Activated CD8-positive, alpha-beta T cell treated with anti-CD3 and anti-CD28 coated beads, Interleukin-2, amount 10 ng/mL, durations not matched to agents 7 days and 5 days (primary cell): ENCODE measurements at places on chromosomes 11 and 22. TPM values are rescaled to one million over a fixed set of nuclear protein-coding genes. Genes with fewer than 3 reads are reported as not detected.

OR2AG2 gene
- total RNA-seq: 0.23 TPM

ISX gene
- not detected for total RNA-seq

HBG2 gene
- not detected for total RNA-seq

MOV10L1 gene
- total RNA-seq: not detected

CRYAB gene
- total RNA-seq: not detected

TRIM64 gene
- total RNA-seq: not detected

PATE4 gene
- total RNA-seq: not detected

TRIM66 gene
- total RNA-seq: 28.1 TPM

PKDREJ gene
- total RNA-seq: not detected
